ENCODE measurements at places on chromosomes 5 and 9.

GRCh38 chr5:116702776-116703175 lies 128.2 kb upstream of the SEMA6A start:
- DNase-seq: no peak

- peak; percentile 19 for DNase-seq
Observed at GRCh38 chr5:103120607-103121200, 603 bp downstream of the PPIP5K2 start.

- no peak for DNase-seq
Observed at GRCh38 chr5:96228408-96228807, 204.6 kb downstream of the PCSK1 start.

DNA sequence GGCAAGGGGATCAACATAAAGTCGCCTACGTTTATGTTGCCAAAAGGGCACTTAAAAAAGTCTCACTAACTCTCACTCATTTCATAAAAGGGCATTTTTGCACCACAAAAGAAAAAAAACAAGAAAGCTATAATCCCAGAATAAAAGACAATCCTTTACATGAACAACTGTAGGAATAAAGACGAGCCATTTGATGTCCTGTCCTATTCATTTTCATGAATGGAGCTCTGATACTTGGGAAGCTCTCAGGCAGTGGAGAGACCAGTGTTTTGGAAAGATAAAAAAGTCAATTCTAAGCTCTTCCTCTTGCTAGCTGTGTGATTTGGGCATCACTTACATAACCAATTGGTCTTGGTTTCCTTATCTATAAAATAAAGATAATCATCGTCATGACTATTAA lies 95.5 kb upstream of the EQTN start:
- no peak for DNase-seq

GRCh38 chr9:21672140-21672539 lies 130.3 kb upstream of the MTAP start:
- DNase-seq: no peak

DNA sequence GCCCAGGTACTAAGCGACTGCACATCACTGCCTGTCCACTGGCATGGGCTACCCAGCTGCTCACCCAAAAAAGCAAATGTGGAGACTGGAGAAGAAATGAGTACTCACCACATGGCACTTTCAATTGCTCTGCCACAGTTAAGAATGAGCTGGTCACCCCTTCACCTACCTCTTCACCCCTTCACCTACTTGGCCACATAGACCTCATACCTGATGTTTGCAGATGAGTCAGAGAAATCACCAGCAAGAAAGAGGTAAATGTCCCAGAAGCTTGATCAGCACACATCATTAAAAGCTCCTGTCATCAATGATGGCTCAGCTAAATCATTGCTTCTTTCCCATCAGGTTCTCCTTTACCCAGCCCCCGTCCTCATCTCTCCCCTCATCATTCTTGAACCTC lies 7.6 kb upstream of the PRUNE2 start:
- no peak for DNase-seq

- DNase-seq: no peak
Observed at GRCh38 chr5:172274951-172275753, 8.4 kb downstream of the UBTD2 start.

DNA sequence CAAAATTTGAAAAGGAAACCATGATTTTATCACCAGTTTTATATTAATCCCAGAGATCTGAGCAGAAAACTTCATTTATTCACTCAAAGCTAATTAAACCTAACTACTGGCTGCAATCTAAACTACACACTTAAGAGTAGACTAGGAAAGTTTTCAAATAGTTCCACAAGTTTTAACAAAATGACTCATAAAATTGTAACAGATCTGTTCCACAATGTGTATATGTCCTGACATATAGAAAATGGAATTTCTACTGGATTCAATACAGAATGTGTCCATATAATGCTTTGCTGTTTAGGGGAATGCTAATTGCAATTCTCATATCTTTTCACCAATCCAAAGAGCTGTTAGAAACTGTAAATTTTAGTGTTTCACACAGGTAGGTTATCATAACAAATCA lies 40.3 kb upstream of the ADAMTSL1 start:
- DNase-seq: no peak

DNA sequence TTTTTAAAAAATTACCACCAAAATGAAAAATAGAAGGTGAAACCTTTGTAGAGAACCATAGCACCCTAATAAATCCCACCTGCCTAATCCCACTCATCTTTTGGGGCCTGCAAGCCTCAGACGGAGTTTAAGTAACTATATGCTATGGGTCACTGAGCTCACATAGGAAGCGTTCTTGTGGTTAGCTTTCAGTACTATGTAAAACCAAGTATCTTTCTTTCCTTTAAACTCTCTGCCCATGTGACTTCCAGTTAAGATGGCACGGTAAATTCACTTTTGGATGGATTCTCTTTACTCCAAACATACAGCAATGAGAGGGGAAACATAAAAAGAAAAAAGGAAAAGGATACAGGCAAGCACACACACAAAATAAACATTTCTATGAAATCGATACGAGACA lies 50.9 kb downstream of the FANCC start:
- no peak for DNase-seq

DNA sequence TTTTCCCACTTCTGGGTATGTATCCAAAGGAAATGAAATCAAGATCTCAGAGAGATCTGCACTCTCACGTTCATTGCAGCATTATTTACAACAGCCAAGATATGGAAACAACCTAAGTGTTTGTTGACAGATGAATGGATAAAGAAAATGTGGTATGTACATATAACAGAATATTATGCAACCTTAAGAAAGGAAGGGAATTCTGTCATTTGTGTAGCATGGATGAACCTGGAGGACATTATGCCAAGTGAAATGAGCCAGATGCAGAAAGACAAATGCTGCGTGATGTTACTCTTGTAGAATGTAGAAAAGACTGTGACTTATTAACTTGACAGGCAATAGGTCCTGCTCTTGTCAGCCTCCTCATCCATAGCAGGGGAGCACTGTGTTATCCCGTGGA lies 31.4 kb downstream of the PPARGC1B start:
- DNase-seq: no peak

GRCh38 chr5:143985832-143986515 lies 174.0 kb downstream of the HMHB1 start:
- peak; percentile 58 for DNase-seq

GRCh38 chr9:1005043-1005667 lies 28.7 kb downstream of the DMRT3 start:
- DNase-seq: peak; percentile 67

DNA sequence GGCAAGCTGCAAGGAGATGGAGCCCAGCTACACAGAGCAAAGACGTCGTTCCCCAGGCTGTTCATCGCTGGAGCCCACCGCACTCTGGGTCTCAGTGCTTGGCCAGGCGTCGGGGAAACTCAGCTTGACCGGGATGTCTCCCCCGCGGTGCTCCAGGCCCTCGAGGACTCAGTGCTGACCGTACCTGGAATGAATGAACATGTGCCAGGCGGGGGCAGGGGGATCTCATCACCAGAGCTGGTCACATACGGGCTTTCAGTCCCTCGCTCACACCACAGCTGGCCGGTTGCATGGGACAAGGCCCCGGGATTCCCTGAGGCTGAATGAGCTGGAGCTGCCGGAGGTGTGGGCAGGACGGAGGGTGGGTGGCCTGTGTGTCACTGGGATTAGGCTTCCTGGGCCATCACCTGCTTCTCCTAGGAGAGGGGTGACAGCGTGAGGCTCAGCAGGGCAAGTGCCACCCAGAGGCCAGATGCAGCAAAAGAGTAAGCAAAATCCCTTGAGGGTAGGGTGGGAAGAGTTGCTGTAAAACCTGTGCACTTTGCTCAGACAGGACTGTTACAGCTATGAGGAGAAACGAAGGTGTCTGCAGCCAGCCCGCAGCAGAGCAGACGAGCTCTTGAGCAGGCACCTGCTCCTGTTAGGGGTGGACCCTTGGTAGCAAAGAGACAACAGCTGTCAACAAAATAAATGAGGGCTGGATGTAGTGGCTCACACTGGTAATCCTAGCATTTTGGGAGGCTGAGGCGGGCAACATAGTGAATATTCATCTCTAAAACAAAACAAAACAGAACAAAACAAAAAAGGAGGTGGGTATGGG lies 70.7 kb upstream of the RAPGEF1 start:
- DNase-seq: no peak

All from AG20443 (cell line).